ENCODE measurements at places on chromosomes 16 and 17.

DNA sequence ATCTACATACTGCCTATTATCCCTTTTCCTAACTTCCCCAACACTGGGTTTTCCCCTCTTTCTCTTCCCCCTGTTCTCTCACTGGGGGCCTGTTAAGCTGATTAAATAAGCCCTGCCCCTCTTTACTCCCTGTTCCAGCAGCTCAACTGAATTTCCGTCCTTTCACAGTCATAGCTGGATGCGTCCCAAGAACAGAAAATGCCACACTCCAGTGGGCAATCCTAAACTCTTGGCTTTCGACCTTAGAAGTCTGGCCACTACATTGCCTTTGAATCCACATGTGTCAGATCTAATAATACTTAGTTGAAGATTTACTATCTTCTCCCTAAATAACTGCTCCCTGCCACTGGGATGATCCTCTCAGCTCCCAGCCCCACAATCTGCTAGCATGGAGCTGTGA lies 34.5 kb downstream of the KCNJ16 start:
- DNase-seq, result no peak

GRCh38 chr16:24346734-24347133 lies 90.6 kb downstream of the CACNG3 start:
- no peak for DNase-seq

- DNase-seq, result no peak
Observed at GRCh38 chr17:18181358-18181757, 2.3 kb upstream of the ALKBH5 start.

DNA sequence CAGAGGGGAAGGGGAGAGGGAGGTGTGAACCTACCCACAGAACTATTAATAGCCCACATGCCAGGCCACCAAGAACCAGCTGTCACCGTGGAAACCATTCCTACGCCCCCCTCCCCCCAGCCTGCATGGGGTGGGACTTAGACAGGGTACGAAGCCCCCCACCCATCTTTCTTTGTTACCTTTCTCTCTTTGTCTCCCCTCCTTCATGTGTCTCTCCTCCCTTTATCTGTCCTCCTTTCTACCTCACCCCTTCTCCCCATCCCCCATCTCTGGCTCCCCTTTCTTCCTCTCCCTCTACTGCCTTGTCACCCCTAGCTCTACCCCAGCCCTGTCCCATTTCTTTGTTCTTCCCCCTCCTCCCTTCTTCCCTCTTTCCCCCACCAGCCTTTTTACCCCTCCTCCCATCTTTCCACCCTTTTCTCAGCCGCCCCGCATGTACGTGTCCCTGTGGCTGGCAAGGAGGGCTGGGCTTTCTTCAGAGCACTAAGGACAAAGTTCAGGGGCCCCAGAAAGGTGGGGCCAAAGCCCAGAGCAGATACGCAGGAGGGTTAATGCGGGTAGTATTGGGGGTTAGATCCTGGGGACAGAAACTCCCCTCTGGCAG lies 8.0 kb downstream of the THRA start:
- no peak for DNase-seq

GRCh38 chr16:58678716-58679115 lies 5.9 kb downstream of the SLC38A7 start:
- peak; percentile 49 for DNase-seq

GRCh38 chr17:35942588-35943186 lies 826 bp downstream of the LYZL6 start:
- no peak for DNase-seq

GRCh38 chr17:4329838-4330237 lies 36.6 kb downstream of the UBE2G1 start:
- DNase-seq, result peak; percentile 86

GRCh38 chr16:48446534-48446920 lies 61.3 kb upstream of the SIAH1 start:
- DNase-seq, result no peak

DNA sequence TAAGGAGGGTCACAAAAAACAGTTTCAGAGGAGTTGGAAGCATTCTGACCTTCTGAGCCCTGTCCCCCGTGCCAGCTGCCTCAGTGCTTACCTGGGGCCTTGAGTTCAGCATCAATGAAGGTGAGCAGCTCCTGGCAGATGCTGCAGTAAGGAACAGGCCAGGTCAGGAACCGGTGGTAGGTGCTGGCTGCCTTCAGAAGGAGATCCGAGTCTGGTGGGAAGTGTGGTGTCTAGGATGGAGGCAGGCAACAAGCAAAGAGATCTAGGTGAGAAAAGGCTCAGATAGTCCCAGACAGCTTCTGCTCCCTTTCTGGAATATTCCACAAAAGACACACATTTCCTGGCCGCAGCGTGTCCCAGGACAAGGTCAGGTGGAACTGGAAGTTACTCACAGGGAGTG lies 37.2 kb upstream of the PIK3R6 start:
- DNase-seq, result no peak

DNA sequence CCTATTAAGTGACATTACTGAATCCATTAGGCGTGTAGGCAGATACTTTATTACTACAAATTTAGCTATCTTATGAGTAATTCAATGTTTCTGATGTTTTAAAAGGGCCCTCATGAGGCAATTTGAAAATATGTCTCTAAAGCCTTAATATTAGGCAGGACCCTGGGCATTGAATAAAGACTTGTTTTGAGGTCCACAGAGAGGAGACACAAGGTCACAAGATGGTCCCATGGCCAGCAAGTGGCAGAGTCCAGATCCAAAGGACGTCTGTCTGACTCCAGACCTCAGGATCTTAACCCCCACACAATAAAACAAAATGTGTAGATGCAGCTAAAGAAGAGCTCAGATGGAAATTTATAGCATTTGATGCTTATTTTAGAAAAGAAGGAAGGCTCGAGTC lies 31.9 kb upstream of the HEATR6 start:
- no peak for DNase-seq

GRCh38 chr16:85123891-85124635 lies 11.8 kb upstream of the CIBAR2 start:
- peak; percentile 37 for DNase-seq

- DNase-seq, result no peak
Observed at GRCh38 chr16:30740364-30741251, 7.6 kb upstream of the PHKG2 start.

GRCh38 chr17:48514477-48514876 lies 16.3 kb downstream of the HOXB1 start:
- DNase-seq, result no peak

DNA sequence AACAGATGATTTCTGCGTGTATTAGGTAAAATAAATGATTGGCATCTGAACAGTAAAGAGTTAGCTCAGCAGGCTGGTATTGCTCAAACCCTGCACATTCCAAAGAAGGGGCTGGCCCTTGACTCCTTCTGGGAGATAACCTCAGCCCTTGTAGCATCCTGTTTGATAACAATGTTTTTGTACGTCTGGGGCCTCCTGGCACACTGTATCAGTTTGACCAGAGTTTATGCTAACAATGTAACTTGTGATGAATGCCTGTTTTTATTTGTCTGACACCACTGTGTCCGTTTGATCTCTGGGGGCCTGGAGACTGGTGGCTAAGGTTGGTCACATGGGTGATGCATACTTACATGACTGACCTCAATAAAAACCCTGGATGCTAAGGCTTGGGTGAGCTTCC lies 43.8 kb upstream of the NDRG4 start:
- no peak for DNase-seq

- DNase-seq, result no peak
Observed at GRCh38 chr16:19882186-19882585, 2.5 kb downstream of the GPRC5B start.

DNA sequence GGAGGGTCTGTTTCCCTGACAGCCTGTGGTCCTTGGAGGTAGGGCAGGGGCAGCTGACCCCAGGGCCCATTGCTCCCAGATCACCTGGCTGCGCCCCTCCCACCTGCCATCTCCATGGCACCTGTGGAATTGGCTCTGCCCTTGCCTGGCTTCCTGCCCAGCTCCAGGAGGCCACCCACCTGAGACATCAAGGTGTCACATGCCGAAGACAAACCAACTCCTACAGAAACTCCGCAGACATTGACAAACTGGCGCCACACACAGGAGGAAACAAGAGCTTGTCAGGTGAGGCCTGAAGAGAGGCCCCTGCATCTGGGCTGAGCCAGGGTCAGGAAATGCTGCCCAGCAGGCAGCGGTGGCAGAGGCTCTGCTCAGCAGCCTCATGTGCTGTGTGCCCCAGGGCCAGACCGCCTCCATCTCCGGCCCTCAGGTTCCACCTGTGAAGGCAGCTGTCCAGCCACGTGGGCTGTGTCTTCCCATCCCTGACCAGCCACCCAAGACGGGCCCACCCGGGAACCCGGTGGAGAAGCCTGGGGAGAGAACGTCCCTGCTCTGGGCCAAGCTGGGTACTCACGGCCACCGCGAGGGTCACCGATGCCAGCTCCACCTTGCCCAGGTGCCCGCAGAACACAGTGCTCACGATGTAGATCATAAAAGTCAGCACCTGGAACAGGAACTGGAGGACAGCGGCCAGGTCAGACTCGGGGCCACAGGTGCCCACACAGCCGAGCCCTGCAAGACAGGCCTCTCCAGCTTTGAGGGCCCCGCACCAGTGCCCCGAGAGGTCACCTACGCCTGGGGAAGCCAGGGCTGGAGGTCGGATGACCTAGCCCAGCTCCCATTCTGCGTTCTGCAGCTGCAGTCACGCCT lies 1.6 kb downstream of the SLC47A2 start:
- no peak for DNase-seq

DNA sequence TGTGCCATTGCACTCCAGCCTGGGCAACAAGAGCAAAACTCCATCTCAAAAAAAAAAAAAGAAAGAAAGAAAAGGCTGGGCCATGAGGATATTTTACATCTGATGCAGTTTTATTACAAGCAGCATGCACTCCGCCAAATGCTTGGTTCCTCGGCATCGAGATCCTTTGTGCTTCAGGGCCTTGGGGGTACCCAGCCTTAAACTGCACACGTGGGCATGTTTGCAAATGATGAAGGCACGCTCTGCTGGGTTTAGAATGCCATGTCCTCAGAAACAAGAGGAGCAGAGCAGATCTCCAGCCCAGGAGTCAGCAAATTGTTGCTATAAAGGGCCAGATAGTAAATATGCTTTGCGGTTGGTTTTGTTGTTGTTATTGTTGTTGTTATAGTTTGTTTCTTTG lies 153.2 kb downstream of the KATNIP start:
- no peak for DNase-seq

- DNase-seq, result no peak
Observed at GRCh38 chr17:29386760-29387159, 3.4 kb upstream of the TAOK1 start.

DNA sequence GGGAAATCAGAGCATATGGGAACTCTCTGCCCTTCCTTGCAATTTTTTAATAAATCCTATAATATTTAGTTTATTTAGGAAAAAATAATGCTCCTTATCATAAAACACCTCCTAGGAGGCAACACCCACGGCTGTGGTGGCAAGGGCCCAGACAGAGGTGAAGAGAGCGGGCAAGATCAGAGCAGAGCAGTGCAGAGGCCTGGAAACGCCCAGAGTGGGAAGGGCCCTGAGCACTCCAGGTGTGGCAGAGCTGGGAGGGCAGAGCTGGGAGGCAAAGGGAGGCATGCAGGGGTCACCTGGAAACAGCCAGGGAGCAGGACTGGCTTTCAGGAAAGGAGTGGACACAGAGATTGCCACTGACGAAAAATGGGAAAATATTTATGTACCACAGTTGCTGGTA lies 17.3 kb downstream of the FBXO31 start:
- DNase-seq, result no peak

DNA sequence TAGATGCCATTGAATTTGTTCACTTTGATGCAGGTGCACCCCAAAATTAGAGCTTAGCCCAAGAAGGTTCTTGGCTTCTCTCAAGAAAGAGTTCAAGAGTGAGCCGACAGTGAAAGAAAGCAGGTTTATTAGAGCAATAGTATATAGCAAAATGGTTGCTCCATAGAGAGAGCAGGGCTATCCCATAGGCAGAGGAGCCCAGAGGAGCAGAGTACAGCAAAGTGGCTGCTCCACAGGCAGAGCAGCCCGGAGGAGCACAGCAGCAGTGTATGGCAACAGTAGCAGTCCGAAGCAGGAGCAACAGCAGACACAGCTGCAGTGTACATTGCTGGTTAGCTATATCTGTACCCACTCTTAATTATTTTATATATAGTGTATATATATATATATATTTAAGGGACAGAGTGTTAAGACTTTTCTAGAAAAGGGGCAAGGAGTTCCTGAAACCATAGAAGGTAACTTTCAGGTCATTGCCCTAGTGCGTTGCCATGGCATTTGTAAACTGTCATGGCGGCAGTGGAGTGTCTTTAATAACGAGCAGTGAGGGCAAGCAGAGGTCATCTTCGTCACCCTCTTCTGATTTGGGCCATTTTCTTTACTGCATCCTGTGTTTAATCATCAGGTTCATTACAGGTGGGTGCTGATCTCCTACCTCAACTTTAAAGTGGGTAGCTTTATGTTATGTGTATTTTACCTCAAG lies 222.7 kb downstream of the CYB561 start:
- DNase-seq, result no peak

- peak; percentile 74 for DNase-seq
Observed at GRCh38 chr17:67431249-67432015, 54.4 kb downstream of the PITPNC1 start.

DNA sequence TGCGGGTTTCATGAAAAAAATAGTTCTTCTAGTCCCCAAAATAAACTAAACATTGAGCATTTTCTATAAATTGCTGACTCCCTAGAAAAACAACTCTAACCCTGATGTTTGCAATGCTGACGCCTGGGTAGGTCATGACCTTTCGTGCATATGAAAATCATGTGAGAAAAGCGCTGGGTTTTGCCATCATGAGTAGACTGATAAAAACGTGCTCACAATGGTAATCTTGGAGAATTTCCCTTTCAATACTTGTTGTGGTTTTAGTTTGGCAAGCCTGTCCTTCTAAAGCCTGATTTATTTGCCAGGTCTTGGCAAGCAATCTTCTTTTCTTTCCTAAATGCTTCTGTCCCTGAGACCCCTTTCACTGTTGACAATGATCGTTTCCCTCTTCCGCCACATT lies 4.0 kb upstream of the CLEC10A start:
- DNase-seq, result no peak

- no peak for DNase-seq
Observed at GRCh38 chr16:29684679-29685078, 5.7 kb downstream of the QPRT start.

- DNase-seq, result peak; percentile 85
Observed at GRCh38 chr16:56742030-56742984, 12.4 kb downstream of the NUP93 start.
